ENCODE measurements at places on chromosomes 11 and 22.

GRCh38 chr11:44885919-44886789 lies 64.5 kb downstream of the TP53I11 start:
- no peak for DNase-seq

DNA sequence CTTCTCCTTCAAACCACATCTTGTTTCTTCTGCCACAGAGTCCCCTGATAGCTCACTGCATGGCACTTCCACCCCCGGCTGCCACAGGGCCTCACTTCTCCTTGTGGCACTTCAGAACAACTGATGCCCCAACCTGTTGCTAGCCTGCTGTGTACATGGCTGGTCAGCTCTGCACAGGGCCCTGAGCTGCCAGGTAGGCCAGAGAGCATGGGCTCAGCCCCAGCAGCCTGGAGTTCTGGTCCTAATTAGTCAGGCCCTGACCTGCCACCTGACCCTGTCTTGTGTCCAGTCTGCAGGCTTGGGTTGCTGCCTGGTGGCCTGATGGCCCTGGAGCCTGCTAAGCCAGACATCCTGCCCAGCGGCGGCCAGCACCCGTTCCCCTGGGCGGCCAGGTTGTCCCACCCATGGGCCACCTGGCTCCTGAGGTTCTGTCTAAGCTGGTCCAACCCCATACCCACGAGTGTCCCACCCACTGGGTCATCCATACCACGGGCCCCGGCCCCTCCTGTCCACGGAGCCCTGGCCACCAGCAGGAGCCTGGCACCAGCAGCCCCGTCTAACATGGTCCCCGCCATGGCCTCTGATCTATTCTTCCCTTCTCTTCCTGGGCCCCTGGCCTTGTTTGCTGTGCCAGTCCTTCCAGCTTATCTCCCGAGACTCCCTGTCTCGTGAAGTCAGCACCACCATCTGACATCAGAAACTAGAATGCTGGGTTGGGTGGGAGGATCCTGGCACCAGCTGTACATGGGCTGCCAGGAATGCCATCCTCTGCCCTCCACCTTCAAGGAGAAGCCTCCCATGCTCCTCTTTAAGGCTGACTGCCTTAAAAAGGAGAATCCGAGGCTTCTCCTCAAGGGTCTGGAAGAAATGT lies 3.1 kb upstream of the CERK start:
- DNase-seq, result no peak

DNA sequence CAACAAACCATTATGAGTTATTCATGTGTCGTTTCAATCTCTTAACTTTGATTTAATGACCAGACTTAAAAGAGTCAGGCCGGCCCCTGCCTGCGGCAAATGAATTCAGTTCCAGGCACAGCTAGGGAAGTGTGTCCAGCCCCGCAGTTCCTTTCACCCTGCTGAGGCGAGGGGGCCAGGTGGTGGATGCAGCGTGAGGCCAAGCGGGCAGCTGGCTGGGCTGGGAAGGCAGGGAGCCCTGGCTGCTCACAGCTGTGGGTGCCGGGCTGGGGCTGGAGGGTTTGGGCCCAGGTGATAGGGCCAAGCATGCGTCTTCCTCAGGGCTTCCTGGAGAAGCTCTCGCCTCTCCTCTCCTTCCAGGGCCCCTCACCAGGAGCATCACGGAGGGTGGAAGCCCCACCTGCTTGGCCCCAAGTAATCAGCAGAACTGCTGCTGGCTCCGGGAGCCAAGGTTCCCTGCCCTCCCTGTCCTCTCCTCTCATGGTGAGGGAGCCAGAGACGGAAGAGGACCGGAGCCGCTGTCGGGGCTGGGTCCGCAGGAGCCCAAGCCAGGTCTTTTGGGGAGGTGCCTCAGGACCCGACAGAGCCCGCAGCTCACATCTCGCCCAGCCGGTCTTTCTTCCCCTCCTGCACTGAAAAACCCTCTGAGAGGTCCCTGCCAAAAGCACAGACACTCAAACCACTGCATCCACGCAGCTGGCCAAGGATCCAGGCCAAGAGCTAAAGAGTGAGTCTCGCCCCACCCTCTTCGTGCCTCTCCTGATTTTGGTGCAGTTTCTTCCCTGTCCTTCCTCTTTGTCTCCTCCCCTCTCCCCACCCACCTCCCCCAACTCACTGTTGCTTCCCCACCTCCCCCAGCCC lies 97.0 kb downstream of the ST3GAL4 start:
- DNase-seq, result no peak

DNA sequence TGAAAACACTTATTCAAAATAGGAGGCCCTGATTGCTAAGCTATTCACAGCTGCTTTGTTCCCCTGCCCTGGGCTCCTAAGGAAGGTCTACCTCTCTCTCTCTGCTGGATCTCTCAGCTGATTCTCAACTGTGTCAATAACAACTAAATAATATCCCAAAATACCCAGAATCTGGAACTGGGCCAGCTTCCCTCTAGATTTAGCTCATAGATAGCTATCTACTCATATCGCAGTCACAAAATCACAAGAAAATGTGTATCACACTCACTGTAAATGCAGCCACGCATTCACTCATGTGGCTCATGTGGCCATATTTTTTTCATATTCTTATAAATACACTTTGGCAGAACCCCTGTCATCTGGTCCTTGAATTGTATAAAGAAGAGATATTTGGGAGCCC lies 555.1 kb downstream of the OPCML start:
- no peak for DNase-seq

GRCh38 chr11:128584253-128584652 lies 3.1 kb downstream of the ETS1 start:
- no peak for DNase-seq

DNA sequence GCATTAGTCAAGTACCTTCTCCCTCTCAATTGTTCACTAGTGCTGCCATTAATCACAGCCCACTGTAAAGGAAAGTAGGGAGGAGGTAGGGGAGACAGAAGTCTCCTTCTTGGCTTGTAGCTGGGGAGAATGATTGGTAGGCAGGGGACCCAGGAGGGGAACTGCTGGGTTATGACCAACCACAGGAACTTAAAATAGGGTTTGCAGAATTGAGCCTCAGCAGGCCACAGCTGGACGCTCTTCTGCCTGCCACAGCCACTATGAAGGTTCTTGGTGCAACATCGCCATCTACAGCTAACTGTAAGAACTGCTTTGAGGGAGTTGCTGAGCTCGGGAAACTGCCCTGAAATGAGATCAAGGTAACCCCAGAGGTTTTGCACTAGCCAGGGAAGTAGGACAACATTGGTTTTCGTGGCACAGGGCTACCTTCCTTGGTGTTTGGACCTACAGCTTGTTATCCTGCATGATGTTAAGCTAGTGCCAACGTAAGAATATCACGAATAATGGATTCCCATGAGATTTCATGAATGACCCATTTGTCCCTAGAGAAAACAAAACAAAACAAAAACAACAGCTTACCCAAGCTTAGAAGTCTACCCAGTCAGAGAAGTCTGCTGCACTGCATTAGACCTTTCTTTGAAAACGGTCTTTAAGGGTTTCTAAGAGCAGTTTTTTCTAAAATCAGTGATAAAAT lies 787.1 kb upstream of the API5 start:
- DNase-seq, result peak; percentile 13

- DNase-seq, result no peak
These were observed 188.4 kb upstream of the NAV2 start for GRCh38 chr11:19524171-19524671.

- no peak for DNase-seq
These were observed 38.6 kb downstream of the ETS1 start for GRCh38 chr11:128548649-128549255.

- DNase-seq, result no peak
These were observed 51.3 kb downstream of the PRDM10 start for GRCh38 chr11:129951201-129951865.

DNA sequence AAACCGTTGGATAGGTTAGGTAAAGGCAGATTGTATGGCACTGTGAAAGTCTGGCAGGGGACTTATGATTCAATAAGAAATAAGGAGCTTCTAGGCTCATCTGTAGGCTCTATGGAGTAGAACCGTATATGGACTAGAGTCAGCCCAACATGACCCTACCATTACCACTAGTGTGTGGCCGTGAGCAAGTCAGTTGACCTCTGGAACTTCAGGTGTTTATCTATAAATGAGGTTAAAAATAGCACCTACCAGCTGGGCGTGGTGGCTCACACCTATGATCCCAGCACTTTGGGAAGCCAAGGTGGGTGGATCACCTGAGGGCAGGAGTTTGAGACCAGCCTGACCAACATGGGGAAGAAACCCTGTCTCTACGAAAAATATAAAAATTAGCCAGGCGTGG lies 4.4 kb downstream of the HINFP start:
- DNase-seq, result no peak

- DNase-seq, result no peak
These were observed 111.8 kb downstream of the CTNND1 start for GRCh38 chr11:57873196-57873911.

- DNase-seq, result no peak
These were observed 302.8 kb upstream of the NCAM1 start for GRCh38 chr11:112658431-112658878.

GRCh38 chr22:37295213-37295886 lies 13.0 kb downstream of the CYTH4 start:
- DNase-seq, result no peak

- DNase-seq, result no peak
These were observed 61.7 kb downstream of the CHRDL2 start for GRCh38 chr11:74669211-74670160.

- DNase-seq, result no peak
These were observed 9.9 kb downstream of the SUN2 start for GRCh38 chr22:38745676-38746460.

GRCh38 chr11:43693731-43694130 lies 13.2 kb downstream of the HSD17B12 start:
- no peak for DNase-seq

- no peak for DNase-seq
These were observed 65.6 kb upstream of the VPREB1 start for GRCh38 chr22:22178992-22179391.

DNA sequence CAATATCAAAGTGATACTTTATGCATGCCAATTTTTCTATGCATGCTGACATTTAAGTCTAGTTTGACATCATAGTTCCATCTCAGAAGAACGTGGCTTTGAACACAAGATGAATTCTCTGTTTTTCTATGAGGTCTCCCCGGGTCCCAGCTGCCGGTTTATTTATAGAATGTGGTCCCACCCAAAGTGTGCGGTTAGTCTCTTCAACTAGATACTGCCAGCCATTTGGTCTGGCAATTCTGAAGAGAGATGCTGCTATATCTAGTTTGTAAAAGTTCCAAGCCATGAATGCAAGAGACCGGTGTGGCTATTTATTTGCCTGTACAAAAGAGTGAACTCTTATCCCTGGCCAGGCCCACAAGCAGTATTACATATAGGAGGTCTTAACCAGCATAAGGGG lies 9.2 kb downstream of the OR5A2 start:
- no peak for DNase-seq

DNA sequence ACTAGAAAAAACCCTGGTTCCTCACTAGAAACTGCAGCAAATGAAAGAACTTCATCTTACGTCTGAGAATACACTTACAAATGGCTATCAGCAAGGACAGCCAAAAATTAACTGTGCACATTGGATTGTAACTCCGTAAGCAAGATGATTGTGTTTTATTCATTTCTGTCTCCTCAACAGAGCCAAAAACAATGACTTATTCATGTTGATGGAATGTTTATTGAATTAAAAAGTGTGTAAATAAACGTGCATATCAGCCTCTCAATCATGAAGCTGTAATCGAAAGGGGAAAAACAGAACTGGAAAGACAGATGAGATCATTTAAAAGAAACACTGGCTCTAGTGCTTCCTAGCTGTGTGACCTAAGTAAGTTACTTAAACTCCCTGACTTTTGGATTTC lies 307.5 kb upstream of the ZC3H12C start:
- no peak for DNase-seq

DNA sequence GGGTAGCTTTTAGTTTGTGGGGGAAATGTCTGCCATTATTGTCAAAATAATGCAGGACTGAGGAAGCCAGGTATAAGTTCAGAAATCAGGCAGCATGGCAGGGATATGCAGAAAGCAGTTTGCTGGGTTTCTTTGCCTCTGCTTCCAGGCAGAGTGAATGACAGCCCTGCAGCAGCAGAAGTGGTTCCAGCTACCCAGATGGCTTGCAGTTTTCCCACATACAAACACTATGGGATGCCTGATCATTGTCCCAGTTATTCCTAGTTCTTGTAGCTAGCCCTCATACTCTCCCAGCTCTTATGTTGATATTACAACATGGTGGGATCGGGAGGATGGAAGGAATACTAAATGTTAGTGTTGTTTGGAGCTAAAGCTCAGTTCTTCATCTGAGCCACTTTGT lies 2.8 kb upstream of the DIXDC1 start:
- DNase-seq, result no peak

- peak; percentile 10 for DNase-seq
These were observed 396 bp downstream of the OSBP start for GRCh38 chr11:59615120-59615636.

GRCh38 chr11:38123673-38124072 lies 1525.6 kb upstream of the RAG2 start:
- DNase-seq, result no peak

DNA sequence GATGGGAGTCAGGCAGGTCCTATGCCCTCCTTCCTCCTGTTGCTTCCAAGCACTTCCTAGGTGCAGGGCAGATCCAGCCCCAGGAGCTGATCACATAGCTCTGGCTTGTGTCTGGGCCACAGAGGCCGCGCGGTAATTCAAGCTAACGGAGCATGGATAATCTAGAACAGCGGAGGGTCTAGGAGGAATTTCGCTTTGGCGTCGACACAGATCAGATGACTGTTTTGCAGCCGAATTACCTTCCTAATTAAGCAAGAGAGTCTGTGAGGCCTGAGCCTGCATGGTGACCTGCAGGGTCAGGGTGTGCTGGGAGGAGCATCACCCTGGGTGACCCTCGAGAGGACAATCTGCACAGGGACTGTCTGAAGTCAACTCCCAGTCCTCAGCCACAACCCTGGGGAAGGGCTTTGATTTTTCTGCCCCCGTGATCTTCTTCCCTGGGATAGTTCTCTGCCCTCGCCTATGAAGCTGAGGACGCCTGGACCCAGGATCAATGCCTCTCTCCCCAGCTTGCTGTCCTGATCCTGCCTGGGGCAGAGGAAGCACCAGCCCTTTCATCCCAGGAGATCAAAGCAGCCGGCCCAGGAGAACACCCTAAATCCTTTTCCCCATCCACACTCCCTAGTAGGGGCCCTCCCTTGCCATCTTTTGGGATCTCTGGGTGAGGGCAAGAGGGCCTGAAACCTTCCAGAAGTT lies 11.0 kb downstream of the NECTIN1 start:
- no peak for DNase-seq

DNA sequence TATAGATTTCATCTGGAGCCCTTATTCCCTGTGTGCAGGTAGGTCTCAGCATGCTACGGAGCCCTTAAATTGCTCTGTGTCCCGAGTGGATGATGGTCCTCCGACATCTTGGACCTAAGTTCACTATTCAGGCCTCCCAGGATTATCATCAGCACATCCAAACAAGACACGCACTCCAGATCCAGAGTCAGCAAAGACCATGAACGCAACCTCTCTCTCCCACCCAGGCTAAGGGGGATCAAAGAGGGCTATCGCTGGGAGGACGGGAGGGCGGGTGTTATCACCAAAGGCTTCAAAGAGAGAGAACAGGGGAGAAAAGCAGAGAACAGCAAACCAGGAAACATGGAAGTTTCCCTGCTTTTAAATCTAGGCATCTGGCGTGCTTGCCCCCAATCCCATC lies 659.4 kb downstream of the TBC1D22A start:
- no peak for DNase-seq

GRCh38 chr22:36839356-36840073 lies 21.3 kb upstream of the NCF4 start:
- no peak for DNase-seq

Data from HTR-8/SVneo (cell line).